H7 (cell line): ENCODE measurements at places on chromosomes 3 and 15. TPM values are rescaled to one million over a fixed set of nuclear protein-coding genes. Genes with fewer than 3 reads are reported as not detected.

DNA sequence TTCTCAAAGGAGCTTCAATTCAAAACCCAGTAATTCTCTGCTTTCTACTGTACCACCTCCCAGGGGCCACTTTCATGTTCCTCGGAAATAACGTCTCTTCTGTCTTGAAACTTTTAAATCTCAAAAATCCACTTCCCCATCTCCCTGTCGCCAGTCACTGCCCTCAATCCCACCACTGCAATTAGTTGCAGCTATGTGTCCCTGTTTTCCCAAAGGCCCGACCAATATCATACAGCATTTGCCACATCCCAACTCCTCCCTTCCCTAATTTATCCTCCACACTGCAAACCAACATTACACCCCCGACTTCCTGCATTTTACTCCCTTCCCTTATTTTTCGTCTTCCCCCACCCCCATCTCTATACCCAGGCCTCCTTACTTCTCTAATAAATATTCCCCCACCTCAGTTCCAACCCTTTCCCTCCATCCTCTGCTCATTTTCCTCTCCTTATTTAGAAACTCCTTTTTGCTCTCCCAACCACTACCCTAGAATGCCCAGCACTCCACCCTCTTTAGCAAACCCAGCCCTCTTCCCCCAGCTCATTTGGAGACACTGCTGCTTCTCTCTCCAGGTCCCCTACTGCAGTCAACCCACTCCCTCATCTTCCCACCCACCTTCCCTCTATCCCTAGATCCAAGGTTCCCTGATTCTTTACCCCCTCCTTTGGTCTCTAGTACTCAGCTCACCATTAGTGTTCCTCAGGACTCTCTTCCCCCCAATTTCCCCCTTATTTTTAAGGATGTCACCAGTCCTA is 1.1 kb downstream of the NPTN start:
- DNase-seq: peak; percentile 70

GRCh38 chr15:63586790-63587189 is 10.4 kb upstream of the FBXL22 start:
- DNase-seq: no peak

- no peak for DNase-seq
Observed at GRCh38 chr15:33115191-33115861, 79.2 kb downstream of the FMN1 start.

The C2CD4A gene
- total RNA-seq: not detected in 2 replicates

The PRSS50 gene
- total RNA-seq: 0.07 and 0.92 TPM in 2 replicates
